GM23248 (cell line): ENCODE measurements at places on chromosomes 11 and 22. TPM values are rescaled to one million over a fixed set of nuclear protein-coding genes. Genes with fewer than 3 reads are reported as not detected.

Gene FERMT3
- total RNA-seq: 0.51 and 3.9 TPM in 2 replicates

Gene PTPN5
- not detected in 2 replicates for total RNA-seq

Gene OOSP2
- not detected in 2 replicates for total RNA-seq

Gene PCNX3
- 23.5 and 30.2 TPM in 2 replicates for total RNA-seq

Gene P2RX6
- total RNA-seq: 1.6 TPM in 2 replicates

Gene PYGM
- total RNA-seq: not detected in 2 replicates

Gene OR52A1
- total RNA-seq: not detected in 2 replicates

Gene SLC35C1
- 12.5 and 15.9 TPM in 2 replicates for total RNA-seq

Gene RELT
- 7.1 and 8.2 TPM in 2 replicates for total RNA-seq

Gene AASDHPPT
- total RNA-seq: 45.9 and 70.1 TPM in 2 replicates

DNA sequence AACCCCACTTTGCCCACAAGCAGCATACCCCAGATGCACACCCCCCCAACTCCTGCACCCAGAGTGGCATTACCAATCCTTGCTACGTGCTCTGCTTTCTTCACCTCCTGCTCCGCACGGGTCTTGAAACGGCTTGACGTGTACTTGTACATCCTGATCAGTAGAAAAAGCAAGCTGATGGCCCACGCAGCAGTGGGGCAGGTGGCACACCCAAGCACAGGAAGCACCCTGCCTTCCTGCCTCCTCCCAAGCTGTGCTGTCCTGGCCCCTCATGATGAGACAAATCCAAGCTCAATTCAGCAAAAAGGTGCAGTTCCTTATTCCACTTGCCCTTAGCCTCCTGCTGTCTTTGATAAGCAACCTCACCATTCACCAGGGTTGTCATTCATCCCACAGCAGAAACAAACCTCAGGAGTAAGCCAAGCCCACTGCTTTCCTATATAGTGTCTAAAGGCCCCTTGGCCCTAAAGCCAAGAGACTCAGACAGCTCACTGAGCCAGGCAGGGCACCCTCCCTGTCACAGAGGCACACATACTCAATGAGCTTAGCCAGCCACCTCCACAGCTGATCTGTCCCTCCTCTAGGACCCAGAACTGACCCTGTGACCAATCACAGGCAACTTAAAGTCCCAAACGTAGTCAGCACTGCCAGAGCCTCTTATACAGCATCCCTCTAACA lies 27.8 kb downstream of the MORC2 start:
- DNase-seq: no peak

GRCh38 chr11:15692739-15693138 lies 578.0 kb downstream of the INSC start:
- no peak for DNase-seq

GRCh38 chr11:110716361-110716760 lies 4.1 kb upstream of the ARHGAP20 start:
- DNase-seq: peak; percentile 76

GRCh38 chr11:127063241-127063640 lies 62.7 kb upstream of the KIRREL3 start:
- DNase-seq: peak; percentile 71

GRCh38 chr22:46613606-46614021 lies 6.6 kb upstream of the GRAMD4 start:
- no peak for DNase-seq

- no peak for DNase-seq
Observed at GRCh38 chr11:76664578-76665061, 5.9 kb downstream of the LRRC32 start.

- peak; percentile 85 for DNase-seq
Observed at GRCh38 chr11:78420255-78420764, 2.7 kb upstream of the GAB2 start.

DNA sequence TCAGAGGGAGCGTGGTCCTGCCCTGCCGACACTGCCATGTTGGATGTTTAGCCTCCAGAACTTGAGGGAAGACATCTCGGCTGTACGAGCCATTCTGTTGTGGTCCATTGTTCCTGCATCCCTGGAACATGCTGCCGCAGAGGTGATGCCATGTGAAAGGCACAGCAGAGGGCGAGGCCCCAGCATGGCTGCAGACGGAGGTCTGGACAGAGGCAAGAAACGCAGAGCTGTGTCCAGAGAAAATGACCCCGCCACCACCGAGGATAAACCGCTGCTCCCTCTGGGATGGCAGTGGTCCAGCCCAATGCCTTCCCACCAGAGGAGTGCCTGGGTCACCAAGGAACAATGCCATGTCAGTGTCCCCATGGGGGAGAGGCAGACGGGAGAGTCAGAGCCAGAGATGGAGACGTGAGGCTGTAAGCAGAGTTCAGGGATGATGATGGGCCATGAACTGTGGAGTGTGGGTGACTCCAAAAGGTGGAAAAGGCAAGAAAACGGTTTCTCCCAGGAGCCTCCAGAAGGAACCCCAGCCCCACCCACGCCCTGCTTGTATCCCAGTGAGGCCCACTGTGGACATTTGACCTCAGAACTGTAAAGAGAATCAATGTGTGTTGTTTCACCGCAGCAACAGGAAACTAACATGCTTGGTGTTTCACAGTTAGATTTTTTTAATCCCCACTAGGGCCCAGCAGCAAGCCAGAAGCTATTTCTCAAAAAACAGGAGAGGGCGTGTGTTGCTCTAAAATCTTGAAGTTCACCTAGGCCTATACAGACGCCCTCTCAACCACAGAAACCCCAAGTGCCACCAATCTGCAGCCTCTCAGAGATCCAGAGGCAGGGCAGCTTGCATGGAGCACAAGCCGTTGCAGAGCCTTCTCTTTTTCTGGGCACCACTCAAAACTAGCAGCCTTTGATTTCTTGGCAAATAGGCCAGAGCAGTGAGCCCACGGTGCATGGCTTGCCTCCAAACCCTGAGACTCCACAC lies 1422.9 kb downstream of the TBC1D22A start:
- no peak for DNase-seq

- DNase-seq: no peak
Observed at GRCh38 chr22:48975316-48975741, 852.3 kb downstream of the BRD1 start.

- DNase-seq: no peak
Observed at GRCh38 chr11:30717009-30717408, 130.9 kb upstream of the MPPED2 start.

GRCh38 chr11:19525714-19526113 lies 186.9 kb upstream of the NAV2 start:
- DNase-seq: no peak

DNA sequence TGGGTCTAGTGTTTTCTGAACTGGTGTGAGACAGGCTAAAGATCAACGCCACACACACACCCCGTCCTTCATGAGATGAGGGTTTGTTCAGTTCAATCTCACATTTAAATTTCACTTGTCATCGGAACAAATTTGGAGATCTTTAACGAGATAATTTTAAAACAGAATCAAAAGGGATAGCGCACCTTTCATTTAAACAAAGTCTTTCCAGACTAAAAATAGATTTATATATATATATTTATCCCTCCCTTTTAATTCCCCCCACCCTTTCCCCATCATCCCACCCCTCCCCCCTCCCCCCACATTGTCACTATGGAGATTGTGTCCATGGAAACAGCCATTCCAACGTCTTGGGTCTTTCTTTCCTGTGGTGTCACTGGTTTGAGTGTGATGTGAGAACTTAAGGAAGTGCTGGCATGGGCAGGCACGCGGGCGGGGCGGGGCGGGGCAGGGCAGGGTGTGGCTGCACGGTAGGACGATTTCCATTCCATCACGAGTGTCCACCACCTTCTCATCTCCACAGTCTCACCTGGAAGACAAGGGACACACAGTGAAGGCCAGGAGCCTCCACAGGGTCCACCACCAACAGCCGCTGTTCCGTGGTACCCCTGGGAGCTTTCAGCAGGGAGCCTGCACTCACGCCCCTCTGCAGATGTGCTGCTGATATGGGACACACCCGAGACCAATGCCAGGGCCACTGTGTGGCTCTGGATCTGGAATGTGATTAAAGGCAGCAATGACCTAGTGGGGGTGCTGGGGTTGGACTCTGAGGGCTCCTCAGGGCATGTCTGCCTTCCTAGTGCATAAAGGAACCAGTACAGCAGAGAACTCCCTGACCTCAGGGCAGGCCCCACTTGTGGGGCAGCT lies 30.5 kb upstream of the CYP2D6 start:
- DNase-seq: no peak
